C1 segment of cervical spinal cord (tissue), 14 donors: ENCODE measurements at places on chromosomes 7 and 10.

GRCh38 chr7:44748045-44748947, at the start of gene ZMIZ2:
TSS of gene ZMIZ2 (plus strand) at chr7:44748847. CDS start at chr7:44756250, 7,403 bp downstream.
- peak; percentile 92 for DNase-seq

- DNase-seq = no peak
These were observed 222.3 kb upstream of the ZWINT start for GRCh38 chr10:56583316-56583715.

DNA sequence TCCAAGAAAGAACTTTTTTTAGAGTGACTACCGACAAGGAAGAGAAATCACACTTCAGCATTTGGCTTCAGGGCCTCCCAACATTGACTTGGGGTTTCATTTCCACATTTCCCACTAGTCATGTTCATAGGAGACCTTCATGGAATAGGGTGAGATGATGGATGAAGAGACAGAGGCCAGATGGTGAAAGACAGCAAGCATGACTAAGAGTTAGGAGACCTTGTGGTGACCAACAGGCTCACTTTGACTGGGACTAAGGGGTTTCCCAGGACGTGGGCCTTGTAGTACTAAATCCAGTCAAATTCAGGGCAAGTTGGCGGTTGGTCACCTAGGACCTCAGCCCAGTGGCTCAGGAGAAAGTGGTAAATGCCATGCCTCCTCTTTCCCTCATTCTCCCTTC, 3.0 kb upstream of the GIMAP5 start:
- no peak for DNase-seq

DNA sequence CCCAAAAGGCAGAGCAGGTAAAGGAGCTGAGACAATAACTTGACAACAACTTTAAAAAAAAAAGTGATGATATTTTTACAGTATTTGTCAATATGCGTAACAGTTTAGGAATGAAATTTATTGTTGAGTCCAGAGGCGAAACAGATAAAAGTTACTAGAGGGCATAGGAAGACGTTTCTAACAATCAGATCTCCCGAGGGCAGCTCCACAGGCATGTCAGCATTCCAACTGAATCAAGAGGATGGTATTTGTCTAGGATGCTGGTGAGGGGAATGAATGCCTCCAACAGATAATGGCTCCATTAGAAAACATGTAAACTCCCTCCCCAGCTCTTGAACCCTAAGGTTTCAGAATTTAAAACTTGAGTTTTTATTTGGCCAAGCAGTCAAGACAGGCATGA, 733.9 kb upstream of the SORCS1 start:
- no peak for DNase-seq

GRCh38 chr10:116538456-116538855, 7.3 kb upstream of the PNLIP start:
- DNase-seq = no peak

DNA sequence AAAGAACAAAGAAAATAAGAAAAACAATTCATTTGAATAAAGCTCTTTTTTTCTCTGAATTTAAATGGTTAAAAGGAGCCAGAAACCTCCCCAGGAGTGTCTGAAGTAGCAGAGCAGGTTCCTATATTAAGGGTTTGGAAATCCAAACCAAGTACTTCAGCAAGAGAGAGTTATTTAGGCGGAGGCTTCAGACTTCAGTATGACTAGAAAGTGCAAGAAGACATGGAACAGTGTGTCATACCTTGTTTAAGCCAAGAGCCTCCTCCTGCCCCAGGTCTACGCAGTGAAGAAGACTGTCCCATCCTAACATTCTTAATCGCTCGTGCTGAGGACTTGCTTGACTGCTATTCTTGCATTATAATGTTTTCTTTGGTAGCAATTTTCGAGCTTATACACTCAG, 51.3 kb downstream of the ODAD2 start:
- no peak for DNase-seq

- no peak for DNase-seq
These were observed 22.8 kb downstream of the ANTXRL start for GRCh38 chr10:46309511-46310142.

GRCh38 chr10:86300931-86301830, 65.4 kb downstream of the GRID1 start:
- DNase-seq = no peak

GRCh38 chr10:66353422-66353821, 572.4 kb upstream of the LRRTM3 start:
- no peak for DNase-seq

GRCh38 chr10:7908541-7909210, 90.4 kb downstream of the TAF3 start:
- no peak for DNase-seq

- no peak for DNase-seq
These were observed 11.9 kb downstream of the MEOX2 start for GRCh38 chr7:15674586-15674985.

DNA sequence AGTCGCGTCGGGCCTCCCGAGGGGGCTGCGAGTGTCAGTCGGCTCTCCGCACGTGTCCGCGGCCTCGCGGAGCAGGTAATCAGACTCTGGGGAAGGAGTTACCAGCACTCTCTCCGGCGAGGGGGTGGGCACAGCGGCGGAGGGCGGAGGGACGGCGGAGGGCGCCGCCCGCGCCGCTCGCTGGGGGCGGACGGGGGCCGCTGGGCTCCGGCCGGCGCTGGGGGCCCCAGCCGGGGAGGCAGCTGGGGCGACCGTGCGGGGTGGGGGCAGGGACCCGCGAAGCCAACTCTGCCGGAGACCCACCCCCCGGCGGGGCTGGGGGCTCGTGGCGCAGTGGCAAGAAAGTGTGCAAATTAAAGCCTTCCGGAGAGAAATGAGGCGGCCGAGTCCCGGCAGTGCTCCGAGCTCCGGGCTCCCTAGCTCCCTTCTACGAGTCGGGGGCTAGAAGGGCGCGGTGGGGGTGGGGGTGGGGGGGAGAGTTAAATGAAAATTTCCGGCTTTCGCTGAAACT, at the start of gene CDK6:
Gene CDK6, minus strand, starts transcription at position 85 of the 511 bp plus-strand sequence. CDS start 3,250 bp downstream, outside the sequence.
- DNase-seq = no peak

DNA sequence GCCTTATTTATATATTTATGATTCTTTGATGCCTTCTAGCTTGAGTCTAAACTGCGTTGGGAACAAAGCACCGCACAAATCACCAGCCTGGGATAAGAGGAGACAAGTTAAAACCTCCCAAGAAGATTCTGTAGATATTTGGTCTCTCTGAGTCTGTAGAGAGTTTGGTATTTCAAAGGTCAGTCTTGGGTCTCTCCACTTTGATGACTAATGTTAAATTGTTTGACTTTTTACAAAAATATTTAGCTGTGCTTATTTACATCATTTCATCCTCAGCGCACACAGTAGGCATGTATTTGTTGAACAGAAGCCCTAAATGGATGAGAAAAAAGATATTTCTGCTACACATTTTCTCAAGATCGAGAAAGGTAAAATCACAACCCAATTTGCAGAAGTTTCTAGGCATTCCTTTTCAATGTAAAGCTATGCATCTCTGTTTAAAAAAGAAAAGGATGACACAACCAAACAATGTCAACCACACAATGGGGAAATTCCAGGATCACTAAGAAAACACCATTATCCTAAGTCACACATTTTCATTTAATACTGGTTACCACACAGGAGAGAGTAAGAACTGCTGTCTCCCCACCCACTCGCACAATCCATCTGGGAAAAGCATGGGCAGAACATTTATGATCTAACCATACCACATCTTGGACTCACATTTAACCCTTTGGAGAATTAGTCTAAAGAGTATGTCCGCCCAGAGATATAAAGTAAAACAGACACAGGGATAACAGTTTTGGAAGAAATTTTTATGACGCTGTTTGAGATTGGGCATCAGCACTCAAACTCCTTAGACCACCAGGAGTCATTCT, 4.4 kb downstream of the CDK6 start:
- no peak for DNase-seq

DNA sequence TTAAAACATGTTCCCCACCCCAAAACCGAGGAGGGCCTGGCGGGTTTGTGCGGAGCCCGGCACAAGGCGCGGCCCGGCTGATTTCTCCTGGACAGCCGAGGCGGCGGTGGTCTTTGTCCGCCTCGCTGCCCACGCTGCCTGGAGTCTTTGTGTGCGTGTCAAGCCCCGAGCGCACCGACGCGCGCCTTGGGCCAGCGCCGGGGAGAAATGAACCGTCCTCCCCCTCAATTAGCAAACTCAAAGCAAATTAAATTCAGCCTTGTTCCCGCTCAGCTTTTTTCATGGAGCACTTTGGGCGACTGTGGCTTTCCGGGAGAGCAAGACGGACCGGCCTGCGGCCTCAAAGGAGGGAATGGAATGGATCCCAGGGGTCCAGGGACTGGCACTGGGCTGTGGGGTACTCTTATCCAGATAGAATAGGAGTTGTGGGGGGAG, 4.1 kb downstream of the EMX2 start:
- no peak for DNase-seq

GRCh38 chr7:41328131-41328530, 374.8 kb downstream of the INHBA start:
- no peak for DNase-seq

- DNase-seq = no peak
These were observed 40.0 kb downstream of the CLIP2 start for GRCh38 chr7:74329225-74329624.

DNA sequence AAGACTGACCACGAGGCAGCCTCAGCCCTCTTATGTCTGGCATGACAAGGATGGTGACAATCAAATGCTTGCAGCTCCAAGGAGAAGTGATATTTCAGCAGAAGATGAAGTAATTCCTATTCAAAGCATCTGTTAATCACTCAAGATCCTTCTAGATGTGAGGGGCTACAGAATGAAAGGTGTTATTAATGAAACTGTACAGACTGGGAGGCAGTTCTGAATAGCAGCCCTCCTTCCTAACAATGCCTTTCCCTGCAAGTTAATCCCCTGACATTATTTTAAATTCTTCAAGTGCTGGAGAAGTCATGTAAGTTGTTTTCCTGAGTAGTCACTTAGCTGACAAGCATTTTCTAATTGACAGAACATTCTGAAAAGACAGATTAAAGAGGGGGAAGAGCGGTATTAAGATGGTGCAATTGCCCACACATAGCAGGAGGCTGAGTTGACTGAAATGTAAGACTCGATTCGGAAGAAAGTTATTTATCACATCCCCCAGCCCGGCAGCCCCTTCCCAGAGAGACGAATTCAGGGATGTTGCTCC, 300.8 kb downstream of the GRID1 start:
- no peak for DNase-seq

GRCh38 chr10:43041422-43042342, 35.2 kb upstream of the RET start:
- DNase-seq = no peak

GRCh38 chr10:74373059-74373458, 222.0 kb downstream of the ADK start:
- DNase-seq = no peak
